ENCODE measurements at places on chromosomes 2 and 18.

DNA sequence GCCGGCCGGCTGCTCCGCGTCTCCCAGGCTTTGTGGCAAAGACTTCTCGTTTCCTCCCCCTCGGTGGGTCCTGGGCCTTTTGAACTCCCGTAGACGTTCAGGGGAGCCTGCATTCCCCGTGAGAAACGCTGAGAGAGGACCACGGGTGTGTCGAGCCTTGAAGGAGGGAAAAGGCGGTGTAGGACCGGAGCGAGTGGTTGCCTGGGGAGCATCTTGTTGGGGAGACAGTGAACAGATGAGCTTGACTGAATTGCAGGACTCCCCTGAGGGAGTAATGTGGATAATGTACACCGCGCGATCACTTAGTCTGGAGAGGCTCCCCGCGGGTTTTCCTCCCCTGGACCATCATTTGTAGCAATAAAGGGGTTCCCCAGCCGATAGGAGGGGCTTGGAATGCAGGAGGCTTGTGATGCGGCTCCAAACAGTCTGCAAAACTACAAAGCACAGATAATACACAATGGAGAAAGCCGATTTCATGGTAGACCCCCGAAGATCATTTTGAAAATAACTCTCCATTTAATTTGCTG, 769 bp downstream of the ALMS1 start:
- DNase-seq, result no peak

DNA sequence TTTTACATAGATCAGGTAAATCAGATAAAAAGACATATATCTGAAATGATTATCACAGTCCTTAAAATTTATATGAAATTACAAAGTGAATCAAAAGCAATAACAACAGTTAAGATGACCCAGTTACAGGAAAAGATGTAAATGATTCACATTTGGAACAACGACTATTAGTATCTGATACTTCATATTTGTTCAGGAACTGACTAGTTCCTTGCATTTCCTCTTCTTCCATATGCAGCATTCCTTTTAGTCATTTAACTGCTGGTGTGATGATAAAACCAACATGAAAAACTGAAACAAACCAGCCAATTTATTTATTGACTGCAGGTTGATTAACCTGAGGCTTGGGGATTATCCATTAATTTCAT, 75.2 kb downstream of the RBMS1 start:
- DNase-seq, result no peak

GRCh38 chr2:62200291-62200841, 4.5 kb downstream of the B3GNT2 start:
- no peak for DNase-seq

GRCh38 chr2:105521616-105522015, 122.8 kb upstream of the FHL2 start:
- DNase-seq, result no peak

DNA sequence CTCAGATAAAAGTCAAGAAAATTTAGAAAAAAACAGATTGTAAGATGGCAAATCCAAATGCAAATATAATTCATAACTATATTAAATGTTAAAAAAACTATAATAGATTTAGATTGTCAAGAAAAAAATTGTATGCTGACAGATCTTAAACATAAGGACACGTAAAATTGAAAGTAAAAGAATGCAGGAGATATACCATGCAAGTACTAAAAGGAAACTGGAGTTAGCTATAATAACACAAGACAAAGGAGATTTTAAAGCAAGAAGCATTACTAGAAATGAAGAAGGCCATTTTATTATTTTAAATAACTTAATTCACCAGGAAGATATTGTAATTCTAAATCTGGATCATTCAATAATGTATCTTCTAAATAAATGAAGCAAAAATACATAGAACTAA, 48.3 kb downstream of the TTC21B start:
- DNase-seq, result no peak

DNA sequence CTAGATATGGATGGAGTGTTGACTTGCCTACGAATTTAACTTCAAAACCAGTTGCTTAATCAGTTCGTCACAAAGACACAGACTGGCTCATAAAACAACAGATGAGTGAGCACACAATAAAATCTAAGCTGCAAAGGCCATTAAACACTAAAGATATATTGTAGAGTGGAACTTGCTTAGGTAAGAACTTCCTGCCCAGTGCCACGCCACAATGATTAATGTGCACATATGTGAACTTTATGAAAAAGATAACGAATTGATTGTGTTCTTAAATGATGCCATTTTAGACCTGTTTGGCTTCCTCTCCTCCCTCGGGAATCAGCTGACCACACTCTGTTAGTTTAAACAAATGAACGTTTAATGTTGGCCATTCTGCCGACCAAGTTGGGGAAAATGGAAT, 2031.3 kb upstream of the CELF4 start:
- DNase-seq, result no peak

- DNase-seq, result no peak
Observed at GRCh38 chr2:108571286-108571685, 37.0 kb downstream of the LIMS1 start.

- DNase-seq, result no peak
Observed at GRCh38 chr2:223101340-223102039, 49.5 kb downstream of the KCNE4 start.

GRCh38 chr2:1738163-1738562, 6.2 kb downstream of the PXDN start:
- no peak for DNase-seq

DNA sequence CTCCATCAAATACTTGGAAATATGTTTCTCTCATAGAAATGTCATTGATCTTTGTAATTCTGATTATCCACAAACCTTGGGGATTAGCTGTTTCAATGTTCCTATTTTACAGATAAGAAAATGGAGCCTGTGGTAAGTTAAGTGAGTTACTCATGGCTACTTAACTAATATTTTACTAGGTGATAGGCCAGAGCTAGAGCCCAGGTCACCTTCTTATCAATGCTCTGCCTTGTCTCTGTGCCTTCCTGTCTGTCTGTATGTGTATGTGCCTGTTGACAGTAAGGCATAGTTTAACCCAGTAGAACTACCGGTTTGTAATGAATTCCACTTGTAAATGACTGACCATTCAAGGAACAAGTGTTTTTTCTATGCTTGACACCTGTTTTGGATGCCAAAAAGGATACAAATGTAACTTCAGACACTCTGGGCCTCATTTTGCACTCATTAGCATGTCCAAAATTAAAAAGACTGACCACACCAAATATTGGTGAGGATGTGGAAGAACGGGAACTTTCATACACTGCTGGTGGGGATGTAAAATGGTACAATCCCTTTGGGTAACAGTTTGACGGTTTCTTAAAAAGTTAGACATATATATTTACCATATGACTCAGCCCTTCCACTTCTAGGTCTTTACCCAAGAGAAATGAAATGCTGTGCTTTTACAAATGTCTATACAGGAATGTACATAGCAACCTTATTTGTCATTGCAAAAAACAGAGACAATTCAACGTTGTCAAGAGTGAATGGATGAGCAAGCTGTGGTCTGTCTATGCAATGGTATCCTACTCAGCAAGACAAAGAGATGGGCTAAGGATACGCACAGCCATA, 19.6 kb upstream of the IL1A start:
- no peak for DNase-seq
